ENCODE measurements at places on chromosomes 2 and 18. TPM values are rescaled to one million over a fixed set of nuclear protein-coding genes. Genes with fewer than 3 reads are reported as not detected.

FBXO41 gene
- total RNA-seq = 1.8 TPM

RFTN2 gene
- total RNA-seq = 5.9 TPM

GNLY gene
- not detected for total RNA-seq

CTAGE1 gene
- total RNA-seq = not detected

IL1RL1 gene
- 0.30 TPM for total RNA-seq
